T-helper 17 cell (primary cell): ENCODE measurements at places on chromosomes 4 and X. TPM values are rescaled to one million over a fixed set of nuclear protein-coding genes. Genes with fewer than 3 reads are reported as not detected.

The ATP8A1 gene
- total RNA-seq, result 43.3 TPM

The GBA3 gene
- total RNA-seq, result not detected

The TKTL2 gene
- not detected for total RNA-seq

The LPAR4 gene
- total RNA-seq, result not detected

The PDHA2 gene
- total RNA-seq, result not detected

The AFM gene
- total RNA-seq, result not detected

The CXorf49 gene
- not detected for total RNA-seq

The MEPE gene
- total RNA-seq, result not detected

The SMPX gene
- not detected for total RNA-seq

The VSIG4 gene
- total RNA-seq, result not detected

The BCORL1 gene
- total RNA-seq, result 10.8 TPM

The SYTL4 gene
- total RNA-seq, result 8.2 TPM

The STBD1 gene
- 0.15 TPM for total RNA-seq

The SPIN4 gene
- total RNA-seq, result 1.4 TPM

The CT55 gene
- not detected for total RNA-seq

The NIPAL1 gene
- total RNA-seq, result 0.91 TPM

The USP27X gene
- 3.5 TPM for total RNA-seq

The SAGE1 gene
- total RNA-seq, result not detected

The TCEAL7 gene
- total RNA-seq, result not detected

The CT47A7 gene
- not detected for total RNA-seq

The CLCN5 gene
- total RNA-seq, result 2.8 TPM

The MAGEE1 gene
- total RNA-seq, result 9.1 TPM

The AMELX gene
- total RNA-seq, result not detected

The ARSD gene
- 3.6 TPM for total RNA-seq

The PDHA1 gene
- 115 TPM for total RNA-seq

The ABLIM2 gene
- 4.3 TPM for total RNA-seq
